Fibroblast of the conjunctiva (primary cell): ENCODE measurements at places on chromosomes 7 and 10.
A peak's percentile ranks its signal among the peaks of the same experiment; 100 is the strongest.

DNA sequence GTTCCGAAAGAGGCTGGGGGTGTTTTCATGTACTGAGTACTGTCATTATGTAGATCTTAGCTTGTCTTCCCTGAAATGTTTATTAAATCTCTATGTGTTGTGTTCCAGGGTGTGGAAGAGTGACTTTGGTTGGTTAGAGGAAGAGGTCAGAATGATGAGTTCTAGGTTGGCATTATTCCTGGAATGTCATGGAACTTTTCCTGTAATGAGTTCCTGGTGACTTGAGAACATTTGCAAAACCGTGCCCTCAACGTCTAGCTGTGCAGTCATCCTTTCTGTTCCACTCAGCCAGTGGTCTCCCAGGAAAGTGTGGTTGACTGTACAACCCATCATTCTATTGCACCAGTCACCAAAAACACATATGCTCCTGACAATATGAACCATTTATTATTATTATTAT lies 129.6 kb downstream of the BICC1 start:
- no peak for DNase-seq

DNA sequence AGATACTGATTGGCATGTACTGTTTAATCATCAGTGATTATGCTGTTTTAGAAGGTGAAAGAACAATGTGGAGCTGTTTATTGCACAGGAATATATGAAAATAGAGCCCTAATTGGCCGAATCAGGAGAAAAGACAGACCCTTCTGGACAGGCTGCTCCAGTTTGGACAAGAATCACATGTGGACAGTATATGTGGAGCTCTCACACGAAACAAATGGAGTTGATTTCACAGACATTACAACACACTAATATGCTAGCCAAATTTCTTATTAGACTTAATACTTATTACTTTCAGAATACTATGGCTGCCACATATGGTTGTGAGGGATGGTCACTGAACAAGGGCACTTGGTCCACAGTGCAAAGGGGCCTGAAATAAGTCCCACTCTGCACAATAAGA lies 15.5 kb downstream of the TWIST1 start:
- DNase-seq: no peak

GRCh38 chr7:87886875-87887274 lies 10.6 kb downstream of the DBF4 start:
- DNase-seq: peak; percentile 21

- DNase-seq: no peak
Observed at GRCh38 chr10:86857128-86857721, 100.2 kb downstream of the MMRN2 start.

GRCh38 chr7:18703685-18704084 lies 208.1 kb downstream of the HDAC9 start:
- no peak for DNase-seq

DNA sequence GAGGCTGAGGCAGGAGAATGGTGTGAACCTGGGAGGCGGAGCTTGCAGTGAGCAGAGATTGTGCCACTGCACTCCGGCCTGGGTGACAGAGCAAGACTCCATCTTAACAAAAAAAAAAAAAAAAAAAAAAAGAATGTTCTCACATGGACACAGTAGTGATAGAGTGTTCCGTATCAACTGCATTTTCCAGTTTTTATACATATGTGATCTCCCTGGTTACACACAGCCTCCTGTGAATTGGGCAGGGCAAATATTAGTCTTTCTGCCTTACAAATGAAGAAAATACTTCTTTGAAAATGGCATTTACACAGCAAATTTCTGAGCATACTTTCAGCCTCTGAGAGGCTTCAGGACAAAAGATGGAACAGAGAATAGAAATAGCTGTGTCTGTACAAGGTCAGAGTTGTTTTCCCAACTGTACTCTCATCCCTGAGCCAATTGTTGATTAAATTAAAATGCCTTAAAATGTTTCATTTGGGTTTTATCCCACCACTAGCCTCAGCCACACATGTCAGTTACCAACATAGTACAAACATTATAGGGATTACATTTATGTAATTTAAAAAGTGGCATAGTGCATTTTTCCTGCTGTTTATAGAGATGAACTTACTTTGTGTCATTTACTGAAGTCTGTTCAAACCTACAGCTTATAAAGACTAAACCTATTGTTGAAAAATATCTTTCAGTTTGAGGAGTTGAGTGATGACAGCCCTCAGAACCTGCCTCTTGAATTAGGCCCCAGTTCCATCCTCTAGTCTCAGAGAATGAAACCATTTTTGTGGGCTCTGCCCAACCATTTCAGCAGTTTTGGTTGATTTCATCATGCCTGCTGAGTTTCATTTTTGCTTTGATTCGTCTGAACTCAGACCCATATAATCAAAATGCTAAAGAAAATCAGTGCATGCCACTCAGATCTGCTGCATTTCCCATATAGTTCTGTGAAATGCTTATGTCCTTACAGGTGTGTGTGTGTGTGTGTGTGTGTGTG lies 609.4 kb upstream of the C7orf33 start:
- DNase-seq: no peak

GRCh38 chr10:132575320-132576201 lies 38.0 kb downstream of the INPP5A start:
- peak; percentile 49 for DNase-seq

DNA sequence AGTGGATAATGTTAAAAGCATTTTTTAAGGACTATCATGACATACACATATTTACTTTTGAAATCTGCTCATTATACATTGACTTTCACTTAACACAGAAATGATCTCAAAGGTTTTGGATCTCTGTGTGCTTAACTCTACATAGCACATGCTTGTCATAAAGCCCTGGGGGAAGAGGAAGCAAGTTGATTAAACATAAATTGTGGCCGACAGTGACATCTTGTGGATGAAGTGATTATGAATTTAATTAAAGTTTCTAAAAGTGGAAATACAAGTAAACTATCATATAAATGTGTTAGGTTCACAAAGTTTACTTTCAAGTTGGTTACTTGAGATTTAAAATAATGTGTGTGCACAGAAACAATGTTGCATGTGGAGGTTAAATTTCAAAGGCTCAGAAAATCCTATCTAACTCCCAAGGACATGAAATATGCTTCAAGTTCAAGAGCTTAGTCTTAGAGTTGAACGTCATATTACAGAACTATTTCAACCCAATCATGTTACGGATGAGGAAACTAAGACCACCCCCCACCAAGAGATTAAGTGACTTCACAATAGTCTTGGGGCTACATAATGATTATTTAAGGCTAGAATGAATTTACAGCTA lies 1247.8 kb downstream of the GATA3 start:
- DNase-seq: peak; percentile 49

GRCh38 chr10:104339469-104340110 lies 1.3 kb upstream of the ITPRIP start:
- no peak for DNase-seq
